Gastrocnemius medialis (tissue), 4 donors: ENCODE measurements at places on chromosomes 7 and 10. TPM values are rescaled to one million over a fixed set of nuclear protein-coding genes. Genes with fewer than 3 reads are reported as not detected.

- H3K4me1 ChIP-seq: peaks cover 14% of the 10 kb centered on the region
- no peak overlapping the region for H3K27ac ChIP-seq
- no peak for DNase-seq
Observed at GRCh38 chr10:36182179-36182566, 540.1 kb upstream of the FZD8 start.

DNA sequence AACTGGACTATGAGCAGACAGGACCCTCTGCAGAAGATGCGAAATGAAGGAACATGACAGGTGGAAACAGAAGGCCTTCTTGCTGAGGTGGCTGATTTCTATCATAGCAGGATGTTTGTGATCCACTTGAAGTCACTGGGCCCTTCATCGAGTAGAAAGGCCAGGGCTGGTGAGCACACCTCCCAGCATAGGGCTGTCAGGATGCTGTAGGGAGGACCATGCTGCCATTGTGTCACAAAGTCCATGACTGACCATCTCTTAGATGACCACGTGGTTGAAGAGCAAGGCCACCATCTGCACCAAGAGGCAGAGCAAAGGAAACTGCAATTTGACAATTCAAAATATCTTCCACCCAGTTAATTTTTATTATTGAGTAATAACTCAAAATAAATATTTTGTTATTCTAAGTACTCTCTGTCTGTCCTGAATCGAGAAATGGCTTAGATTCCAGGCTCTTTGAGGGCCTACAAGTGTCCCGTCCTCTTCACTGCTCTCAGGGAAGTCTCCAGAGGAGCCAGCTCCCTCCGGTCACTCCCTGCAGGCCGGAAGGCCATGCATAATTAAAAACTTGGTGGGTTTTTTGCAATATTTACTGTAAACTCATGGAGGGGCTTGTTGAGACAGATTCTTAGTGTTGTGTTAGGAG, 249.3 kb upstream of the ZMIZ1 start:
- no peaks in the 10 kb centered on the region for H3K4me1 ChIP-seq
- no peaks in the 10 kb centered on the region for H3K27me3 ChIP-seq
- H3K36me3 ChIP-seq: no peaks in the 10 kb centered on the region
- H3K27ac ChIP-seq: no peak overlapping the region

DNA sequence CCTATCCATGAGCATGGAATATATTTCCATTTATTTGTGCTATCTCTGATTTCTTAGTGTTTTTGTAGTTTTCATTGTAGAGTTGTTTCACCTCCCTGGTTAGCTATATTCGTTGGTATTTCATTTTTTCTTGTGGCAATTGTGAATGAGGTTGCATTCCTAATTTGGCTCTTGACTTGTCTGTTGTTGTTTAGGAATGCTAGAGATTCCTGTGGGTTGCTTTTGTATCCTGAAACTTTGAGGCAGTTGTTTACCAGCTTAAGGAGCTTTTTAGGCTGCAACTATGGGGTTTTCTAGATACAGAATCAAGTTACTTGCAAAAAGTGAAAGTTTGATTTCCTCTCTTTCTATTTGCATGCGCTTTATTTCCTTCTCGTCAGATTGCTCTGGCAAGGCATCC, 304.7 kb upstream of the GRM3 start:
- no peak for DNase-seq
- no peak overlapping the region for H3K27ac ChIP-seq
- H3K4me1 ChIP-seq: no peaks in the 10 kb centered on the region

GRCh38 chr10:79179164-79179956, 110.6 kb downstream of the ZMIZ1 start:
- peaks cover 55% of the 10 kb centered on the region for H3K4me1 ChIP-seq
- DNase-seq: no peak
- H3K27ac ChIP-seq: no peak overlapping the region
- no peaks in the 10 kb centered on the region for H3K27me3 ChIP-seq
- no peak overlapping the region for H3K4me3 ChIP-seq
- no peaks in the 10 kb centered on the region for H3K36me3 ChIP-seq

TMEM270 gene
- not detected for total RNA-seq
